ENCODE measurements at places on chromosomes 7 and 10. TPM values are rescaled to one million over a fixed set of nuclear protein-coding genes. Genes with fewer than 3 reads are reported as not detected.

The TYSND1 gene
- total RNA-seq = 15.4 TPM

The OR9A2 gene
- total RNA-seq = not detected

The TRIM50 gene
- total RNA-seq = not detected

The HOXA1 gene
- 3.6 TPM for total RNA-seq

The LOXL4 gene
- 1.6 TPM for total RNA-seq

The MSS51 gene
- total RNA-seq = 0.48 TPM

The PYROXD2 gene
- 4.4 TPM for total RNA-seq

The PRTFDC1 gene
- total RNA-seq = 16.6 TPM

The COPG2 gene
- 12.5 TPM for total RNA-seq

The KIAA1549 gene
- 4.0 TPM for total RNA-seq

The CYP2C8 gene
- not detected for total RNA-seq

The ZNF485 gene
- 1.7 TPM for total RNA-seq

The STOX1 gene
- total RNA-seq = 0.73 TPM

The CCDC172 gene
- total RNA-seq = not detected

The GAD2 gene
- total RNA-seq = not detected

The PCGF5 gene
- total RNA-seq = 51.2 TPM

The BTBD16 gene
- total RNA-seq = 0.43 TPM

The CRHR2 gene
- total RNA-seq = 0.05 TPM

The SPDYE2B gene
- total RNA-seq = not detected

The AKR1C8 gene
- 0.07 TPM for total RNA-seq

The PIK3CG gene
- not detected for total RNA-seq

The C10orf53 gene
- not detected for total RNA-seq

The AUTS2 gene
- total RNA-seq = 5.2 TPM

The CD36 gene
- total RNA-seq = not detected

The VWC2 gene
- total RNA-seq = not detected

The HOGA1 gene
- total RNA-seq = 2.3 TPM

The OR6V1 gene
- total RNA-seq = not detected

The HTRA1 gene
- total RNA-seq = 55.6 TPM

The CYP2C18 gene
- not detected for total RNA-seq

The DNAH11 gene
- 0.33 TPM for total RNA-seq

The SPDYE8 gene
- not detected for total RNA-seq

The CALML5 gene
- total RNA-seq = not detected

The ZNF107 gene
- 3.9 TPM for total RNA-seq

The CACNB2 gene
- not detected for total RNA-seq

The NKX6-2 gene
- total RNA-seq = 0.54 TPM

The PRSS37 gene
- not detected for total RNA-seq

The UNCX gene
- total RNA-seq = not detected

The TBATA gene
- not detected for total RNA-seq

The CALHM3 gene
- total RNA-seq = 0.22 TPM

The PNLIPRP3 gene
- 0.04 TPM for total RNA-seq

The TLL2 gene
- total RNA-seq = 0.07 TPM
